ENCODE measurements at places on chromosomes 13 and 19.

- DNase-seq: no peak
Observed at GRCh38 chr13:98300956-98301641, 124.0 kb upstream of the RNF113B start.

GRCh38 chr13:51829568-51829899, 15.4 kb downstream of the TMEM272 start:
- DNase-seq: no peak

DNA sequence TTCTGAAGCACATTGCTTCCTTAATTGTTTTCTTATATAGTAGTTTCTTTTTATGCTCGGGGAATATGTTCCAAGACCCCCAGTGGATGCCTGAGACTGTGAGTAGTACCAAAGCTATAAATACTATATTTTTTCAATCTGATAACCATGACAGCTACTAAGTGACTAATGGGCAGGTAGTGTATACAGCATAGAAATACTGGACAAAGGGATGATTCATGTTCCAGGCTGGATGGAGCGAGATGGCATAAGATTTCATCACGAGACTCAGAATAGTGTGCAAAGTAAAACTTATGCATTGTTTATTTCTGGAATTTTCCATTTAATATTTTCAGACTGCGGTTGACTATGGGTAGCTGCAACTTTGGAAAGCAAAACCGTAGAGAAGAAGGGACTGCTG, 47.9 kb upstream of the OLFM4 start:
- no peak for DNase-seq

GRCh38 chr19:40613690-40614621, 12.8 kb downstream of the LTBP4 start:
- peak; percentile 84 for DNase-seq

DNA sequence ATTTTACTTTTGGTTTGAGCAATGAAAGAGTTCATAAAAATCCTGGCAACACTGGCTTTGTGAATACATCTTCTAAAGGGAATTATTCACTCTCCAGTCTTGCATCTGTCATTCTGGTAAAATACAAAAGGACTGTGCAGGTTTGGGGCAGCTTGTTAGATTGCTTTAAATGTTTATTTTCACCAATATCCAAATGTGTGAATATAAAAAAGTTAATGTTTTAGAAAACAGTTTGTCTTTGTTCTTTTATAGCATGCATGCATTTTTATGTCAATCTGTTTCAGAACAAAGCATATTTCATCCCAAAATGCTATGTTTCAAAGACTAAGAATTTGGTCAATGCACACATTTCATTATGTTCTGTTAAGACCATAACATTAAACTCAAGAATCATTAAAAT, 1145.4 kb downstream of the OLFM4 start:
- no peak for DNase-seq

- DNase-seq: no peak
Observed at GRCh38 chr13:106417467-106418110, 117.9 kb downstream of the EFNB2 start.

DNA sequence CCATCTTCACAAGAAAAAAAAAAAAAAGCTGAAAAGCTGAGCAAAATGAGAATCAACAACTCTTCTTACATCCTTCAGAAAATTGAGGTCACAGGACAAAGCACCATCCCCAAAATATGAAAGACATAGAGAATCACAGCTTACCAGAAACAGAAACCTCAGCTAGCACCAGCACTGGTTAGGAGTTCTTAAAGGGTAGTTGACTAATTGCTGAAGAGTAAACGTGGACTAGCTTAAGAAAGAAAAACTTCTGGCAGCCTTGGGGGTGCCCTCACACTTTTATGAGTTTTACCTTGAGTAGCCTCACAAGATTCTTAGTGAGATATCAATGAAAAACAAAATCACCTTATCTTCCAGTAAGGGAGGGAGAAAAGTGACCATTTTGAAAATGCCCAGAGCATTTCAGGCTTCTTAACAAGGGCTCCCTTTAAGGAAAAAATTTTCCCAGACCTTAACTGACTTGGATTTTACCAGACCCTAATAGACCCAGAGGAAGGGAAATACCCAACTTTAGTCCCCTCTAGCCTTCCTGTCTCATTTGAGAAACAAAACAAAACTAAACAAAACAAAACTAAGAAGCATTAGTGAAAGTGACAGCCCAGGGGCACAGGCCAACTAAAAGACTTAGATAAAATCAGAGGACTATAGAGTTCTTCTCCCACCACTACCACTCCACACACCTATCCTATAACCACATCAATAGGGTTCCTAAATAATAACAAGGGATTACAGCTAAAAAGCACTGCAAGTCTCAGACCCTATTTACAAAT, 888.6 kb downstream of the DIAPH3 start:
- DNase-seq: no peak

DNA sequence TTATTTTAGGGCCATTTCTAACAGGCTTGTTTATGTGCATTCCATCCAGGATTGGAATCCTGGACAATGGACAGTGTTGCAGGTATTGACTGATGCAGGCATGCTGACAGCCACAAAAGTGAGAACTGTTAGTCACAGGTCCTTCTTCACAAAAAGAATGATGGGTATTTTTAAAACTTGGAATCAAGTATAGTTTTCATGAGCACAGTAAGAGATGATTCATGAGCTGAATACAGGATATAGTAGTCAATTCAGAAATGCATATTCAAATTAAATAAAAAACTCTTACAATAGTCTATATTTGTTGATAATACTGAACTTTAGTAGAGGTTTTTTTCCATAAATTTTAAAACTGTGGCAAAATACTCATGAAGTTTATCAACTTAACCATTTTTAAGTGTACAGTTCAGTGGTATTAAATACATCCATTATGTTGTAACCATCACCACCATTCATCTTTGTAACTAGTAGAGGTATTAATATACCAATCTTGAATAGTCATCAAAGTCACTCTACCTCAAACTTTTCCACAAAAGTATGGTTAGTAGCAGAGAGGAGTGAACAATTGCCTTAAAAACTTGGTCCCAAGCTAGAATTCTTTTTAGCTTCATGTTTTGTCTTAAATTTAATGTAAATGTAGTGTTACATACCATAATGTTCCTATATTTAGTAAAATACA, 79.5 kb downstream of the KCNRG start:
- DNase-seq: no peak

DNA sequence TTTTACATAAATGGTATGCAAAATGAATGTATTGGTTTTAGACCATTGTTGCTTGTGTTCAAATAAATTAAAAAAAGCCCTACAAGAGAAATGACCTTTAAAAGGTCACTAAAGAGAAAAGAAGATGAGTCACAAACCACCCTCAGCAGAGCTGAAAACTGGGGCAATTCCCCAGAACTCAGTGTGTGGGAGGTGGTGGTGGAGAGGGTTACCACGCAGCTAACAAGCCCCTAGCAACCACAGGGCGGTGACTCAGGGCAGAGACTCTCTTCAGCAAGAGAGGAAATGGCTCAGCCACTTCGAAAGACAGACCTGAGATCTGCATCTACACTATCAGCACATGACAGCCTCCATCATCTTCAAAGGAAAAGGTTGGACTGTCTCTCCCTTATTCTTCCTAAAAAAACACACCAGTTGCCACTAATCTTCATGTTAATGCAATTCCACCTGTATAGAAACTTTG, 29.4 kb upstream of the NDFIP2 start:
- no peak for DNase-seq

DNA sequence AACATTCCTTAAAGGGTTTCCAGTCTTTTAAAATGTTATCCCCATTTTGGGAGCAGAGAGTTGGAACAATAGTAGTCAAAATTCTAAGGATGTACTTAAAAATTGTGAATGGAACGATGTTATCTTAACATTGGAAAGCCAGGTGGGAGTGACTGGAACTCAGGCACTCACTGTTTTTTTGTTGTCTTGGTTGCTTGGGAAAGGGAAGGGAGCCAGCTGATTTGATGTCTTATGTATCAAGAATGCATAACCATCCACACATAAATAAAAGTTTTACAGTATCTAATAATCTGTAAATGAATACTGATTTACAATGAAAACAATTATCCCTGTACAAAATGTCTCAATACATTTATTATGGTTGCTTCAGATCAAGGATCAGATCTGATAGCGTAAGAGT, 88.7 kb downstream of the SLC10A2 start:
- DNase-seq: no peak

- DNase-seq: no peak
Observed at GRCh38 chr19:14722127-14722526, 32.3 kb downstream of the ZNF333 start.

- peak; percentile 70 for DNase-seq
Observed at GRCh38 chr13:40069173-40070044, 413.9 kb downstream of the COG6 start.

- DNase-seq: no peak
Observed at GRCh38 chr19:49916839-49917733, 11.9 kb upstream of the ATF5 start.

DNA sequence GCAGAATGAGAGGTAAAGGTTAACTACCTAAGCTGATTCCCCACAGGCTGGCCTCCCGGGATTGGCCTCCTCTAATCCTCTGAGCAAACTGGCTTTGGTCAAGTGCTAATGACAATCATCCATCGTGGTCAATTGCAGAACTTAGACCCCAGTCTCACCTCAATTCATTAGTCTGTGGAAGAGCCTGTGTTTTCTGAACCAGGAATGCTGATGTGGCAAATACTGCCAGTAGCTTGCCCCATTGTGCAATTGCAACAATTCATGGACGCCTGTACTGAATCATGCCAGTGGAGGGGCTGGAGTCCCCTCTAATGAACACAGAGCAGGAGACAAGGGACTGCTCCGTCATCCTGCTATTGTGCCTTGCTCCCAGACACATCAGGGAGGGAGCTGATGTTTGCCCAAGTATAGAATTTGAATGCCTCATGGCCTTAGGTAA, 1256.5 kb downstream of the EFNB2 start:
- no peak for DNase-seq

DNA sequence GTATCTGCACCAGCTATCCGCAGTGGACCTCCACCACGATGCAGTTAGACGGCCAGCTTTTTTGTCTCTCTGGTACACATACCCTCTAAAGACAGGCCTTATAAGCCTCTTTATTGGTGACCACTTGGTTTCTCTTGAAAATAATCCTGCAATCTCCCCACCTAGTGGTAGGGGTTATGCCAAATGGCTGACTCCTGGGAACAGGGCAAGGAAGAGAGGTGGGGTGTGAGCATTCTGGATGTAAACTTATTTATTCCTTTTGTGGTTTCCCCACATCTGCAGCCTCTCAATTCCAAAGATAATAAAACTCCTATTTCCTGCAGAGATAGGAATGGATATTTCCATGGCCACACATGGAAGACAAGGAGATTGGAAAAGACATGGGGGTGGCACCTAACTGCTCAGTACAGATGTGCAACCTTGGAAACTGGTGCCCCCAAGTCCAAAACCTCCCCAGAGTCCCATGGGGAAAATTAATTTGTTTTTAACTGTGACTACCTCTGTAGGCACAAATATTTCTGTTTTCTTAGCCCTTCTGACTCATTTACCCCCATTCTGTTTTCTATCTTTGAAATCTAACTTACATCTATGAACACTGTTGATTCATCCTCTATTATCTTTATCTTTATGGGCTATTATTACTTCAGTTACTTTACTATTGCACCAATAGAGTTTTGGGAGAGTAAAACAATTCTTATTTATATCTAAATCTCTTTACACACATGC, 112.7 kb upstream of the TSHZ3 start:
- no peak for DNase-seq

GRCh38 chr13:92716749-92717148, 509.9 kb upstream of the GPC6 start:
- DNase-seq: peak; percentile 10
